ENCODE measurements at places on chromosomes 1 and 21. TPM values are rescaled to one million over a fixed set of nuclear protein-coding genes. Genes with fewer than 3 reads are reported as not detected.

- peaks cover 3% of the 10 kb centered on the region for H3K36me3 ChIP-seq
- H3K4me1 ChIP-seq, result no peaks in the 10 kb centered on the region
- no peak overlapping the region for H3K4me3 ChIP-seq
Measured at GRCh38 chr1:39418236-39418635, 73.2 kb upstream of the BMP8A start.

DNA sequence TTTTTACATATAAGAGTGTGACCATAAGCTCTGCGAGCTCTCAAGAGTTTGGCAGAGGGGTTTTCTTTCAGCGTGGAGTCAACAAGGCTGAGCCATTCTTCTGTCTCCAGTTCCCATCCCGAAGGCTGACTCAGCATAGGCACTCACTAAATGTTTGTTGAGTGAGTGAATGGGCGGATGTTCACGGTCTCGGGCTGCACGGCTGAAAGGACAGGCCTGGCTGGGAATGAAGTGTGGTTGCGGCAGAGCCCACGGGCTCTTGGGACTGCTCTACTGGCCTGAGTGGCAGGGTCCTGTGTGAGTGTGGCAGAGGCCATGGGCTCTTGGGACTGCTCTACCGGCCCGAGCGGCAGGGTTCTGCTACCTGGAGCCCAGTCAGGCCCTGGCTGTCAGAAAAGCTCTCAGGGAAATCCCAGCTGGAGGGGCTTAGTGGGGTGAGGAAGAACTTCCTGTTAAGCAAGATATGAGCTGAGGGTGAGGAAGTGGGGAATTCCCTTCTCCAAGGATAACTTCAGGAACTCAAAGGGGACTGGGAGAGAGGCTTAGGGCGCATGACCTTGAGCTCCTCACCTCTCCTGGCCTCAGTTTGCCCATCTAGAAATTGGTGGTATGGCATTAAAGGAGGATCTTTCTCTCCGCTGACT lies 56.6 kb upstream of the C1orf174 start:
- no peak for DNase-seq
- no peak overlapping the region for H3K27ac ChIP-seq
- H3K36me3 ChIP-seq, result no peaks in the 10 kb centered on the region
- H3K4me1 ChIP-seq, result no peaks in the 10 kb centered on the region
- H3K27me3 ChIP-seq, result no peaks in the 10 kb centered on the region
- H3K4me3 ChIP-seq, result no peak overlapping the region

ANKRD35 gene
- not detected for total RNA-seq

DNA sequence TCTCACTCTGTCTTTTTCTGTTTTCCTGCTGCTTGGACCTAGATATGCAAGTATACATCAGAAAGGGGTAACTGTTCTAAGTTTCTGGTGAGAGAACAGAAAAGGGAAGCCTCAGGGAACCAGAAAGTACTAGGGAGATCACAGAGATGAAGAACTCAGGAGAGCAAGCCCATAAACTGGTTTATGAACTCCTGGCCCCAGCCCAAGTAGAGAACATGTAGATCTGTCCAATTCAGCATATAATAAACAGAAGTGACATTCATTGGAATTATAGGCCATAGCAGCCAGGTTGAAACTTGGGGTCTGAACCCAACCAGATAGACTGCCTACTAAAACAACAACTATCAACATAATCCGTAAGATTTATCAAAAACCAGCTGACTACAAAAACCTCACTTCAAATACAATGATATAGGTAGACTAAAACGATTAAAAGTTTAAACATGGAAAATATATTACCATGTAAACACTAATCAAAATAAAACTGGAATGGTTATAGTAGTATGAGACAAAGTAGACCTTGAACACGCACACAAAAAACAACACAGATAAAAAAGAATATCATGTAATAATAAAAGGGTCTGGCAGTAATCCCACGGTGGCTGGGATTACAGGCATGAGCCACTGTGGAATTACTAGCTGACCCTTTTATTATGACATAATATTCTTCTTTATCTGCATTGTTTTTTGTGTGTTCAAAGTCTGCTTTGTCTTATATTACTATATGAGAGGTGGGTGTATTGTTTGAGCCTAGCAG lies 65.0 kb downstream of the ZSWIM5 start:
- H3K27ac ChIP-seq, result no peak overlapping the region
- H3K36me3 ChIP-seq, result no peaks in the 10 kb centered on the region
- no peak for DNase-seq
- H3K4me3 ChIP-seq, result no peak overlapping the region
- no peaks in the 10 kb centered on the region for H3K27me3 ChIP-seq
- H3K4me1 ChIP-seq, result no peaks in the 10 kb centered on the region

DNA sequence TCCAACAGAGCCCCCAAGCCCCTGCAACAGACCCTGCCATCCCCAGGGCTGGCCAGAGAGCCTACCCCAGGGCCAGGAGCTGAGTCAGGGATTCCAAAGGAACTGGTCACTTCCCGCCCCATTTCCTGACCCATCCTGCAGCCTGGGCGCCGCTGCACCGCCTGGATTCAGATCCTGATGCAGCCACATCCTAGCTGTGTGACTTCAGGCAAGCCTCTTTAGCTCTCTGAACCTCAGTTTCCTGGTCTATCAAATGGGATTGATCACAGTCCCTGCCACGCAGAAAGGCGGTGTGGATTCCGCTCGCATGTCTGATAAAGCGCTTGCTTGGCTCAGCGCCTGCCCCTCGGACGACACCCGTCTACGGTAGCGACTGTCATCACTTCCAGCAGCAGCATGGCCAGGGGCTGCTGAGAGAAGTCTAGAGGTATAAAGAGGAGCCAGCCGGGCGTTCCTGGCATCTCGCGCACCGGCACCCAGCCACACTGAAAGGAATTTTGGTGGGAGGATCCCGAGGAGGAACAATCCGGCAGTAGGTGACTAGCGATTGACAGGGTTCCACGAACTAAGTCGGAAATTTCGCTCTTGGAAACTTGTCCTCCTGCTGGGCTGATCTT lies 10.1 kb downstream of the EPHA2 start:
- no peaks in the 10 kb centered on the region for H3K27me3 ChIP-seq
- no peaks in the 10 kb centered on the region for H3K4me1 ChIP-seq
- no peaks in the 10 kb centered on the region for H3K36me3 ChIP-seq
- no peak overlapping the region for H3K4me3 ChIP-seq
- no peak for DNase-seq
- no peak overlapping the region for H3K27ac ChIP-seq

DNA sequence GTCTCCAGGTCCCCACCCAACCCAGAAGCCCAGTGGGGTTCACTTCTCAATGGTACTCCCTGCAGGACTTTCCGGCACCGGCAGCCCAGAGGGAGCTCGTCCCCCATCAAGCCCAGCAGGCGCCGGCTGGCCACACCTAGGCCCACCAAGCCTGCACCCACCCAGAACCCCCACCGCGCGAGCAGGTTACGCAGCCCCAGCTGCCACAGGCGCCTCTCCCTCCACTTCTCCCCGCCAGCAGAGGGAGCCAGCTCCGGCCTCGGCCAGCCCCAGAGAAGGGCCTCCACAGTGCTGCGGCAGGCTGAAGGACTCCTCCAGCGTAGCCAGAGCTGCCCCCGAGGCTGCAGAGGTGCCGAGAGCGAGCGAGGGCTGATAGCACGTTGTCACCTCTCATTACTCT lies 722.3 kb downstream of the PLA2G4A start:
- H3K4me1 ChIP-seq, result no peaks in the 10 kb centered on the region
- no peaks in the 10 kb centered on the region for H3K27me3 ChIP-seq
- H3K4me3 ChIP-seq, result no peak overlapping the region
- DNase-seq, result no peak
- no peak overlapping the region for H3K27ac ChIP-seq

LMX1A gene
- not detected for total RNA-seq

SYTL1 gene
- 107 TPM for total RNA-seq
